Stimulated activated CD8-positive, alpha-beta memory T cell treated with anti-CD3 and anti-CD28 coated beads, Interleukin-4, amount 100 ng/mL, for 4 hours (primary cell): ENCODE measurements at places on chromosomes 13 and 19.
A peak's percentile ranks its signal among the peaks of the same experiment; 100 is the strongest.

DNA sequence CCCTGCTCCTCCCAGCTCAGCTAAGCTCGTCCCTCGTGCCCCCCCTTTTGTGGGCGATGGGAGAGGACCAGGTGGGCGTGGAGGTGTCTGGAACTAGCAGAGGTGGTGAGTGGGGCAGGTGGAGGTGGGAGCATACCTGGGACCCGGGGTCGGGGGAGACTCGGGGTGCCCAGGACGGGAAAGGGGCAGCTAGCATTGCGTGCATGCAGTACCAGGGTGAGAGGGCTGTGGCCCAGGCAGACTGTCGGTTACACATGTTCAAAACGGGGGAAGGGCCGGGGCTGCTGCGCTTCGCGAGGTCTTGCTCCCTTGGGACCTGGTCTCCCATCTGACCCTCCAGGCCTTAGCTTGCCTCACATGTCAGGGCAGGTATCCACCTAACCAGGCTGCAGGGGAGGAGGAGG is 9.1 kb downstream of the TLE5 start:
- no peak for DNase-seq

GRCh38 chr13:20359335-20359734 is 127.2 kb upstream of the GJB6 start:
- no peak for DNase-seq

GRCh38 chr13:20740021-20740420 is 33.7 kb downstream of the EEF1AKMT1 start:
- DNase-seq: no peak

- no peak for DNase-seq
These were observed 32.8 kb downstream of the COG6 start for GRCh38 chr13:39688278-39688677.

- peak; percentile 52 for DNase-seq
These were observed 990 bp downstream of the LMTK3 start for GRCh38 chr19:48510421-48511268.

DNA sequence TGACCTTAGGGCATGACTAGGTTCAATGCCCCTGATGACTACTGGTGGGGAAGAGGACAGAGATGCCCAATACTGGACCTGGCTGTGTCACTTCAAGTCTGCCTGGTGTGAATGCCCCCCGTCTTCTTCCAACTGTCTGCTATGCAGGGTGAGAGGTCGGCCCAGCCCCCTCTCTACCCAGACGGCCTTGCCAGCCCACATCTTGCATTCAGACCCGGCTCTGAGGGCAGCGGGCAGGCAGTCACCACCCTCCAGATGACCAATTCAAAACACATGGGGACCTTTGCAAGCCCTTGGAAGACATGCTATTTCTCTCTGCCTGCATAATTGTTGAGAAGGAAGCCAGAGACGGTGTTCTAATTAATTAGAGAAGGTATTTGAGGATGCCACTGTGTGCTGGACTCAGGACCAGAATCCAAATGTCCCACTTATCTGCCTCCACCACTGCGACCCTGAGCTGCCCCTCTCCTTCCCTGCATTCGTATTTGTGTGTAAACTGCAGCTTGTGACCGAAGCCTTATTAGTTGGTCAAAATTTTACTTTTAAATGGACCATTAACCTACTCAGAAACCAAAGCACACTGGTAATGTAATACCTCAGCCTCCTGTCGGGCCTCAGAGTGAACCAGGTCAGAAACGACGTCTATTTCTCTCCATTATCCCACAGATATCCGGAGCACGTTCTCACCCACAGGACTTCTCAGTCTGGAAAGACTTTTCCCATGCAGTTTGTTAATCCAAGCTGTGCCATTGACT is 407.0 kb downstream of the ZNF536 start:
- DNase-seq: no peak

DNA sequence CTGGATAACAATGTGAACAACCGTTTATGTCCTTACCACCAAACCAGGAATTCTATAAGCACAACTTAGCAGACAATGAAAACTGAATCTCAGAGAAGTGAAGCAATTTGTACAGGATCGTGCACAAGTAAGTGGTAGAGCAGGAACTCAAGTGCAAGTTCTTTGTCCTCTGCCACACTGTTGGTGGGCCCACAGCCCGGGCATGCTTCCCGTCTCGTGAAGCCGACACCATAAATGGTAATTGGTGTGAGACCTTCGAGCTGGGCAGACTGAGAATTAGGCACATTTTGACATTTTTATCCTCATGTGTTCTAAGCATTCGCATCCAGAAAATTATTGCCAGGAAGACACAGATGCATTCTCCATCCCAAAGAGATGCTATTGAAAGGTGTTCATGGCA is 27.9 kb upstream of the FLT1 start:
- no peak for DNase-seq

DNA sequence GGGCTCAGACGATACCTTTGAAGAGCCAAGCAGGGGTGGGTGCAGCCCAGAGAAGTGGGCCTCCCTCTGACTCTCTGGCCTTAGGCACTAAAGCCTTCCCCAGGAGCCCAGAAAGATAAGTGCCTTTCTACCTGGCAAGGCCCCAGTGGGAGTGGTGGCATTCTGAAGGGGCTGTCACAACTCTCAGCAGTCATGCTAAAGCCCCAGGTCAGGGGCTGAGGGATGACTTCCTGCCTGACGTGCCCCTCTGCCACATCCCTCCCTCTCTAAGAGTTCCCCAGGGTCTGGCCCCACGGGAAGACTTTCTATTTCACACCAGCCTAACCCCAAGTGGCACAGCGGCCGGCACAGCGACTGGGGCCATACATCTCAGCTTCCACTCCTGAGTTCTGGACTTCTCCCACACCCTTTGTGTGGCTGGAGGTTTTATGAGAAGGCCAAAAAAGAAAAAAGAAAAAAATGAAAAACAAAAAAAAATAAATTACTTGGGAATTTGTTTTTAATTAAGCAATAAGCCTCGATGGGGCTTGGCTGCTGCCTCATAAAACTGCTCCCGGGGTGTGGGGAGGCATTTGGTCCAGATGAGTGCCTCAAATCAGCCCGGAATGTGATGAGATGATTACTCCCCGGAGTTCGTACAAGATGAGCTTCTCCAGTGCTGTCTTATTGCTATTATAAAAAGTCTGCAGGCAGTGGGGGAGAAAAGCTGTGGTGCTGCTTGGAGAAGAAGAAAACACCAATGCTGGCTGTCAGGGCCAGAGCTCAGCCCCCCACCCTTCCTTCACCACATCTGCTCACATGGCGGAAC is 28.5 kb upstream of the PLEKHF1 start:
- DNase-seq: no peak

GRCh38 chr13:46864941-46865340 is 31.9 kb downstream of the HTR2A start:
- no peak for DNase-seq

DNA sequence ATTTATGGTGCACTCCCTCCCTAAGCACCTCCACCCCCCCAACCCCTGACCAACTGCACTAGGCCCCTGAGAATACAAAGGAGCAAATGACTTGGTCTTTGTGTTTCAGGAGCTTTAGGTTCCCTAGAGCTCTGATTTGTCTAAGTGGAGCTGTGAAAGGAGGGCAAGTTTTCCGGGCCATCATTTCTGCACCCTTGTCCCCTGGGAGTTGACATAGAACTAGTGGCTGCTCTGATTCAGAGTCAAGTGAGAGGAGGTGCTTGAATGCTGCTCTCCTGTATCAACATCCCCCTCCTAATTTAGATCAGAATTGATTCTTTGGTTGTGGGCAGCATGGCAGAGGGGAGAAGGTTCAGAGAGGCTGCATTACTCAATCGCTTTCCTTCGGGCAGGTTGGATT is 391.6 kb downstream of the KCNRG start:
- DNase-seq: no peak

GRCh38 chr19:5177745-5178450 is 162.7 kb downstream of the PTPRS start:
- no peak for DNase-seq

DNA sequence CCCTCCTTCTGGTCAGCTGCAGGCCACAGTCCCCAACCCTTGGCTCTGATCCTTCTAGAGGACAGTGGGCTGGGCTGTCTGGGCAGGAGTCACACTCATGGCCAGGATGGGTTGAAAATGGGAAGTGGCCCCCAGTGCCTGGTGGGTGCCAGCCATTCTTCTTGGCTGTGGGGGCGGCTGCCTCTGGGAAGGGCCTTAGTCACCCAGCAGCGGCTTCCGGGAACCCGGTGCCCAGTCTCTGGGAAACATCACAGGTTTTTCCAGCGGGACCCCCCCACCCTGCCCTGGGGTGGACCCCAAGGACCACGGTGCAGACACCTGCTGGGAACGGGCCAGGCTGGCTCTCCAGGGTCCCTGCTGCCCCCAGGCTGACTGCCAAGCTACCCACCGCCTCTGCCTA is 27.3 kb upstream of the SLC7A10 start:
- DNase-seq: no peak

DNA sequence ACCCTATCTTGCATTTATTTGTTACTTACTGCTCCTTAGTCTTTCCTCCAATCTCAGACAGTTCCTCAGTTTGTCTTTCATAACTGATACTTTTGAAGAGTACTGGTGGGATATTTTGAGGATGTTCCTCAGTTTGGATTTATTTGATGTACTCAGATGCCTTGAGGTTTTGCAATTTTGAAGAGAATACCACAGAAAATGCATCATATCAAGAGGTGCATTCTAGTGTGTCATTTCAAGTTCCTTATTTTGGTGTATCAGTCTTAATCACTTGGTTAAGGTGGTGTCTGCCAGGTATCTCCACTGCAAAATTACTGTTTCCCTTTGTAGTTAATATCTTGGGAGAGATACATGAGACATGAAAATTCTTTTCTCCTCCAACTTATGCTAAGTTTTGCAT is 75.1 kb downstream of the URI1 start:
- DNase-seq: no peak

DNA sequence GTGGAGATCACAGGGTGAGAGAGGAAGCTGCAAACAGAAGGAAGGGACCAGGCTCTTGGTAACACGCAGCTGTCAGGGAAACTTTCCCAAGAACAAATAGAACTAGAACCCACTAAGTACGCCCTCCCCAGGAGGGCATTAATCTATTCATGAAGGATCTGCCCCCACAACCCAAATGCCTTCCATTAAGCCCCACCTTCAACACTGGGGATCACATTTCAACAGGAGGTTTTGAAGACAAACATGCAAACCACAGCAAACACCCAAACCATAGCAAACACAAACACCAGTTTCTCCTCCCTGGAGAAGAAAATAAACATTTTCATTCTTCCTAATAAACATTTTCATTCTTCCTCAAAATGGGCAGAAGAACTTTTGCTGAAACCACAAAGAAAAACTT is 329.6 kb downstream of the EFNB2 start:
- DNase-seq: no peak

GRCh38 chr13:111159362-111160320 is 44.5 kb downstream of the ARHGEF7 start:
- no peak for DNase-seq

GRCh38 chr13:33276570-33276969 is 9.0 kb downstream of the STARD13 start:
- DNase-seq: no peak

- DNase-seq: no peak
These were observed 1.1 kb downstream of the APC2 start for GRCh38 chr19:1450735-1451731.

- DNase-seq: no peak
These were observed 49.8 kb downstream of the CBY2 start for GRCh38 chr13:45751885-45752284.

GRCh38 chr19:2607712-2608601 is 94.5 kb downstream of the GNG7 start:
- DNase-seq: peak; percentile 89

DNA sequence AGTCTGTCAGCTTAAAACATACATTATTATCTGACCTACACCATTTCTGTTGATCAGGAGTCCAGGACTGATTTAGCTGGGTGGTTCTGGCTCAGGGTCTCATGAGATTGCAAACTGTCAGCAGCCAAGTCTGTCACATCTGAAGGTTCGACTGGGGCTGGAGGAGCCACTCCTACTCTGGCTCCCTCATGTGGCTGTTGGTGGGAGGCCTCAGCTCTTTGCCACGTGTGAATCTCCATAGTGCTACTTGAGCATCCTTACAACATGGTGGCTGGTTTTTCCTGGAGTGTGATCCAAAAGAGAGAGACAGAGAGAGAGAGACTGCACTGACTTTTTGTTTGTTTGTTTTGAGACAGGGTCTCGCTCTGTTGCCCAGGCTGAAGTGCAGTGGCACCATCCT is 63.6 kb upstream of the NFIC start:
- no peak for DNase-seq

DNA sequence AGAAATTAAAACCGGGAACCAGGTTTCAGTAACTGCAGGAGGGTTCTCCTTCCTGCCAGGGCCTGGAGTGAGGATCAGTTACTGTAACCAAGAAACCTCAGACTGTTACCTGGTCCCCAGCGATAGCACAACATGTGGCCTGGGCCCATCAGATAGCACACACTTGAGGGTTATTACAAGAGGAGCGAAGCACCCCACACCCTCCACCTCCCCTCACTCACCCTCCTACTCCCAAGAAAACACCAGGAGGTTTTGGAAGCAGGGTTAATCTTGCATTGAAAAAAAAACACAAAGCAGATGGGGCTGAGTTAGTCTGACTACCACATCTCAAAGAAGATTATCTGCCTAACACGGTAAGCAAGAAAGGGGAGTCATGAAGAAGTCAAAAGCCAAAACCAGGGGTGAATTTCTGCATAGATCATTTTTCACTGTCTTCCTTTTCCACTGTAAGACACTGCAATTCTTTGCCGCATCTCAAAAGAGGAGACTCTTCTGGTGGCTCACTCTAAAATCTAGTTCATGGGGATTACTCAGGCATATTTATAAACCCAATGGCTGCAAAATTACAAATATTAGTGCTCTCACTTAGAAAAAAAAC is 75.9 kb upstream of the DOCK9 start:
- no peak for DNase-seq

- DNase-seq: no peak
These were observed 61.0 kb upstream of the SHISA2 start for GRCh38 chr13:26112843-26113242.

DNA sequence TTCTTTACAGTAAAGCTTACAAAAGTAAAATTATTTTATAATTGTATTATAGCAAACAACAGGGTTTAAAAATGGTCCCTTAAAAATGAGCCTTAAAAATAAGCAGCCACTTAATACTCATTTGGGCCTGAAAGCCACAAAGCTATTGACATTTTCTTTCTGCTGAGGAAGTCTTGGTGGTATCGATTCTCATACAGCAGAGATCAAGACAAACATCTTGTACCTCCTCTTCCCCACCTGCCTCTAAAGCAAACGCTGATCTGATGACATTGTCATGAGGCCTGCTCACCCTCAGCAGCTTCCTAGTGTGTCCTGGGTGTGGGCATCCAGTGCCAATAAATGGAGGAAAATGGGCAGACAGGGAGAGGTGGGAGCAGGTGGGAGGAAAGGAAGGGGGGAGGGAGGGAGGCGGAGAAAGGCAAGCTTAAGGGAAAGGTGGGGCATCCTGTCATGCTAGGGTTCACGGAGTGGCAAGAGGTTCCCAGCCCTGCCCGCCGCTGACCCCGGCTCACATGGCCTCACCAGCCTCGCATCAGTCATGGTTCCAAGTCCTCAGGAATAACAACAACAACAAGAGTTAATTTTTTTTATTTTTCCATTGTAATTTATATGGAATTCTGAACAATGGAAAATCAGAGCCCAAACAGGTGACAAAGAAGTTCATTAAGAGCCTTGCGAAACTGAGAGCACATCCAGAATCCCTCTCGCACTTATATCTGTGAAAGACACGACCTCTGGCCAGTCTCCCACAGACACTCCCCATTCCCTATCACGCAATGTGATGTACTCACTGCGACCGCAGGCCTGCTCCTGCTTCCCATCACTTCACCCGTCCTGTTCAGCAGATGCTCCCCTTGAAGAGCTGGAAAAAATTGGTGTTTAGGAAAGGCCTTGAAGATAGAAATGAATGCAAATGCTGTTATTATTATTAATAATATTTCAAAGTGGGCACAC is 15.1 kb upstream of the ATP11A start:
- DNase-seq: no peak

GRCh38 chr19:44072543-44073401 is 813 bp downstream of the ZNF284 start:
- DNase-seq: no peak
